ENCODE measurements at places on chromosomes 4 and X. TPM values are rescaled to one million over a fixed set of nuclear protein-coding genes. Genes with fewer than 3 reads are reported as not detected.
A peak's percentile ranks its signal among the peaks of the same experiment; 100 is the strongest.

DNA sequence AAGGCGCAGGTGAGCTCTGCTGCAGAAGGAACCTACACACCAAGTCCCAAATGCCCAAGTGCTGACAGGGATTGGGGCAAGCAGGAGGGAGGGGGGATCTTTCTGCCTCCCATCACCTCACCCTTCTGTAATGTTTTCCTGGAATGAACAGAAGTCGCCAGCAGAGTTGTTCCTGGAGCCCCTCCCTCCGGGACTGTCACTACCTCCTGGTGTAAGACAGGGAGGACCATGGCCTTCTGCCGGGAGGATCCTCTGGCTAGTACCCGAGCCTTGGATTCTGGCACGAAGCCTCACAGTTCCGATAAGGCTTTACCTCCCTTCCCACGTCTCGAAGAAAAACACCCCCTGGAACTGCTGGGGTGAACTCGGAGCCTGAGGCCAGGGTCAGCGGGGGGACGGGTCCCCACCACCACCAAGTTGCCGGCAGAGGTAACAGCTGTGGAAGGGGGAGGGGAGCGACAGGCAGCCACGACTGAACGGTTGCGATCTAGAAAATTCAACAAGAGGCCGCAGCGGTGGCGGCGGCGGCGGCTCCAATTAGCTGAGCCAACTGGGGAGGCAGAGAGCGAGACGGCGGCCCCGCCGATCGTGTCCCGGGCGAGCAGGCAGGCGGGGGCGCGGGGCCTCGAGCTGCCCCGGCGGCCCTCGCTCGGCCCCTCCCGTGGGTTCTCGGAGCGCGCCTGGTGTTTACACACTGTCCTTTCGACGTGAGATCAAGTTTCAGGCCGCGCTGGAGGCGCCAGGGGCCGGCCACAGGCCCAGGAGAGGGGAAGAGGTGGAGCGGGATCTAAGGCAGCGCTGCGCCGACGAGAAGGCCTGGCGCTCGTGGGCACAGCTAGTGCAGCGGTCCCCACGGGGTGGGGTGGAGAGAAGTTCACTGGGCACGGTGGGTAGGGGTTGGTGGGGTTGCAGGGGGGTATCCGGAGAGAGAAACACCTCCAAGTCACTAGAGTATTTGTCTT is 53.7 kb upstream of the BCOR start:
- peak; percentile 85 for DNase-seq

GRCh38 chr4:93605163-93605562 is 223.4 kb upstream of the ATOH1 start:
- DNase-seq, result no peak

DNA sequence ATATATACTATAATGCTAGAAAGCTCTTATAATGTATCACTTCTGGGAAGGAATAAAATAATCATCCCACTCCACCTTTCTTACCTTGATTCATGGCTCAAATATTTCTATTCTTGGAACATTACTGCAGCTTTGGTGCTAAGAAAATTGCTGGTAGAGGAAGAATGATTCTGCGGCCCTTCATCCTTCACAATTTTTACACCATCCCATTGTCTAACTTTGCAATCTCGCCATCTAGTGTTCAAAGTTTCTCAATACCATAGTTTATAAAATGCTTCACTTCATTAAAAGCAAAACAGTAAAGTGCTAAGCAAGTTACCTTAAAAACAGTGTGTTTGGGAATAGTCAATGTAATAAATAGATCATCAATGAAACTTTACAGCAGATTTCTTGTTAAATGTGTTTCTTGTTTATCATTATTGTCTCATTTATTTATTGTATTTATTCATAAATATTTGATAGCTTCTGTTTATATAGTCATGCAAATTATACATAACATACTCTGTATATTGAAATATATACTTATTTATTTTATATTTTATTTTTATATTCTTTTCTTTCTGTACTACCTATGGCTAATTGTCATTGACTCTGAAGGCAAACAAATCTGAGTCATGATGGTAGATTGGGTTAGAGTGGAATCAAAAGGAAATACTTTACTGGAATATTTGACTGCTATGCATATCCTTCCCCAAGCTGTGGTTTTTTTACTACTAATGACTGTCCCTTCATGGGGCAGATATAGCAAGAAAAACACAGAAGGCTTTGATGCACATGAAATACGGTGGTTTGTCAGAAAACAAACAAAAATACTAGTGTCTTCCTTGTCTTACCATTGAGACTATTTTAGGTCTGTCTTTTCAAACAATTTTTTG is 390.7 kb downstream of the MAPK10 start:
- DNase-seq, result peak; percentile 31

GRCh38 chr4:89482251-89482650 is 174.7 kb upstream of the GPRIN3 start:
- DNase-seq, result peak; percentile 35

DNA sequence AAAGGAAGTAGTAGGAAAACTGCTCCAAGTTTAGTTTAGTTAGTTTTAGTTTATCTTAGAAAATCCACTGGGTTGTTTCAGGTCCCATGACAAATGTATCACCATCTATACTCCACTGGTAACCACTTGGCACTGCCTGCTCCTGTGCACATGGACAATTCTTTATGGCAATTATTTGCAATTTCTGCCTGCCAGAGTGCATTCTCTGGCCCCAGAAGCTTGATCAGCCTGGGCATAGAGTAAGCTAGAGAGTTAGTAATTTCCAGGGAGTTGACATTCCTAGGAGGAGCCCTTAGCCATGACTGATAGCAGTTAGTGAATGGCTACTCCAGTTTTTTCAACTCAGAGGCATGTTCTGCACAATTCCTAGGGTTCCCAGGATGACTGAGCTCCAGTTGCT is 203.2 kb upstream of the FGF13 start:
- DNase-seq, result peak; percentile 25

CT45A1 gene
- total RNA-seq, result not detected

GRCh38 chr4:145103496-145103895 is 5.4 kb downstream of the ABCE1 start:
- DNase-seq, result no peak

DNA sequence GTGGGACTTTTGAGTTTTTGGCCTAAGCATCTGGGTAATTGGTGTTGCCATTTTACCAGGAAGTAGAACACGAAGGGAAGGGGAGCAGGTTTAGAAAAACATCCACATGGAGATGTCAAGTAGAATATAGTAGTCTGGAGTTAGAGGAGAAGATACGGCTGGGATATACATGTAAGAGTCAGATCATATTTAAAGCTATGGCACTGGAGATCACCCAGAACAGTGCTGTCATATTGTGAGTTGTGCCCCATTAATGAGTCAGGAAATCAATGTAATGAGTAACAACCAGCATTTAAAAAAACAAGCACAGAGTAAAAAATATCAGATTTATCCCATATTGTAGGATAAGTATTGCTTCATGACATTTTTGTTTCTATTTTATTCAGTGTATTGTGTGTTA is 4.2 kb downstream of the GSTCD start:
- no peak for DNase-seq

MMGT1 gene
- 26.5 TPM for total RNA-seq

DNA sequence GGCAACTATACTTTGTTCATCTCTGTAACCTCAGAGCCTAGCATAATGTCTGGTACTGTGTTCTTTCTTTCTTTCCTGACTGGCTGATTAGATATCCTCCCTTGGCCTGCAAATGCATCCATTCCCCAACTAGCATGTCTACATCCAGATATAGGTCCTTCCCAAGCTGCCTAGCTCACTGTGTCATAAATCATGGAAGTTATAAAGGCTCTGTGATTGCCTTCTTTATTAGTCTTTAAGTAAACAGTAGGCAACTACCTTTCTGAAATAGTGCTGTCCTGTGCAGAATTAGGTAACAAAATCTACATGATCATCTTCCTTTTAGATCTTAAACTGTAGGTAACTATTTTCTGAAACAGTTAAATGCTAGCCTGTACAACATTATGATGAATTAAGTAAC is 224.5 kb downstream of the DLG3 start:
- no peak for DNase-seq

GRCh38 chr4:56981795-56982201 is 3.1 kb downstream of the POLR2B start:
- DNase-seq, result peak; percentile 80

GRCh38 chr4:105994061-105994460 is 98.8 kb downstream of the NPNT start:
- DNase-seq, result no peak
